Right ventricle myocardium inferior (tissue), 1 donor: ENCODE measurements at places on chromosomes 2 and 18.

- no peak for DNase-seq
Observed at GRCh38 chr2:223042704-223043118, 9.3 kb upstream of the KCNE4 start.

- DNase-seq = peak; percentile 49
Observed at GRCh38 chr2:189152483-189152882, 27.1 kb downstream of the COL5A2 start.

DNA sequence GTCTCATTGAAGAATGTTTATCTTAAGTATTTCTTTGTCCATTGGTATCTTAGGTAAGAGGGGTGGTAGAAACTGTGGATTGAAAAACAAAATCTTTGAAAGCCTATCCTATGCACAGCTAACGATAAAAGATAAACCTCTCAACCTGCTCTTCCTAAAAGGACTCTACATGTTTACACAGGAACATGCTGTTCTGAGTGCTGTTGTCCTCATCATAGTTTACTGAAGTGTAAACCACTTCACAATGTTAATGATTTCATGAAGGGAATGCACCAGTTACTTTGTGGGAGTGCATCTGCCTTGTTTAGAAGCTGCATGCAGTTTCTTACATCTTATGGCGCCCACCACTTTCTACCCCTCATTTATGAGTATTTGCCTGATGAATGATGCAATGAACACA, 1.2 kb downstream of the ACMSD start:
- no peak for DNase-seq

DNA sequence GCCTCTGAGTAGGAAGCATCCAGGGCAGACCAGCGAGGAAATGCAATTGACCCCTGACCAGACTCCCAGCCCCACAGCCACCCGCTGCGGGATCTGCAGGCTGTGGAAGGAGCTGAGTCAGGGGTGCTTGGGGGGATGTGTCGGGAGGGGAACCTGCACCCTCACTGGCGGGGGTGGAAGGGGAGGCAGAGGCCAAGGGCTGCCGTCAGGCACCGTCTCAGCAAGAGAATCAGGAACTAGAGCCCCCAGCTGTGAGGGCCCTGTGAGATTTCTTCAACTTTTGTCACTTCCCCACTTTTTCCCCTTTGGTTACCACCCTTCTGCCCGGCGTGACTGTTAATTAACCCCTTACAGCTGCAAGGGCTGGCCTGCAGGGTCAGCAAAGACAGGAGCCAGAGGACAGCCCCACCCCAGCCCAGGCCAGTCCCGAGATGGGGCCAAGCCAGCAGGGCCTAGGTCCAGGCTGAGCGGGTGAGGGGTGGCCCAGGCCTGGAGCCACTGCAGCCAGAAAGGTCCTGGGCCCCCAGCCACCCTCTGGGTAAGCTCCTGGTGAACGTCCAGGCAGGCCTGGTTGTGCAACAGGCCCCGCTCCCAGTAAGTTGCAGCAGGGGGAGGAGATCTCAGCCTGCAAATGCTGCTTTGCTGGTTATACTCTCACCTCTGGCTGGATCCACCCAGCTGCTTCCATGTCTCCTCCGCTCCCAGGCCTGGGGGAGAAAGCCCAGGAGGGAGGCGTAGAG, 147.0 kb upstream of the ID2 start:
- DNase-seq = peak; percentile 87

DNA sequence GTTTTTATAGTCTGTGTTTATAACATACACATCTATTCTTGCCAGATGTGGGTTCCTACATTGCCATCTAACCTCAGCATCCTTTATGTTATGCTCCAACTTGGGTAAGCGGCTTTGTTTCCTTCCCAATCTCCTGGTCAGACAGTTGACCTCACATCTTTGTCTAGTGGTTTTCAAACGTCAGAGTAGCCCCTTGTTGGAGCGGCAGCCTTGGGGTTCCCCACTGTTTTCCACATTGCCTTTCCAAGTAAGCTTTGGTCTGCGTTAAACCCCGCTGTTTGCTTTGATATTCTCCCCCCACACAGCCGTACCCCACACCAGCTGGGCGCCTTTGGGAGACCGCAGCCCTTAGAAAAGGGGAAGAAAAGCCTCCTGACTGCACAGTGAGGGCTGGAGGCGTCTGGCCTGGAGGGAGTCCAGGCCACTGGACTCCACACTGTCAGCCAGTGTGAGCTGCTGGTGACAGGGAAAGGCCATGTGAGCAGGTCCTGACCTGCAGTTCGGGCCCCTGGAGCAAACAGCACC, 83.3 kb downstream of the MALT1 start:
- no peak for DNase-seq

DNA sequence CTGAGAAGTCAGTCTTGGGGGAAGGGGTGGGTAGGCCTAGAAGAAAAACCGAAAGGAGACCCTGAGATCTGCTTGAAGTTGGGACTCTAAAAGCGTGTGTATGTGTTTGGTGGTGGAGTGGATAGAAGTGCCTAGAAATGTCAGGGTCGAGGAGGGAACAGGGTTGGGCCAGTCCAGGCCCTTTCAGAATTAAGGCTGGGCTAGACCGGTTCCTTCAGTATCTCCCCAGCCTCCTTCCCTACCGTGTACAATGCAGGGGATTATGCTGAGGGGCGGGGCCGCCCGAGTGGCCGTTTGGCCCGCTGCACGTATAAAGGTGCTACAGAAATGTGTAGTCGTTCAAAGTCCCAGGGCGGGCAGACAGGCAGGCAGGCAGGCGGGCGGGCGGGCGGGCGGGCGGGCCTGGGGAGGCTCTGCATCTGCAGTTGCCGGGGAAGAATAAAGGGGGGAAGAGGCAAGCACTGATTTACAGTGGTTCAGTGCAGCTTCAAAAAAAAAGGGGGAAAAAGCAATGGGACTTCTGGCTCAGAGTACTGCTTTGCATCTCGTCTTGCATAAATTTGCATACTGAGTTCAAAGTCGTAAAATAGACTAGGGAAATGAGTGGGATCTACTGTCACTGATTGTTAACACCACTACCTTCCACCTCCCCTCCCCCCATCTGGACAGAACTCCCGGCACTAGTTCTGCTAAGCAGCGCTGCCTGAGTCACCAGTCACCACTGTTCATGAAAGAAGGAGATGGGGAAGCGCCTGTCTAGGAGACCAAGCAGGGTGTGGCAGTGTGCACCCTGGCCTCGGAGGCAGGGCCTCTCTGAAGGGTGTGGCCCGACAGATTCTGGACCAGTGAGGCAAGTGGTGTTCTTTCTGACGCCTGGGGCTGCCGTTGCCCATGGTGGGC, 3.6 kb downstream of the IGFBP2 start:
- DNase-seq = no peak

DNA sequence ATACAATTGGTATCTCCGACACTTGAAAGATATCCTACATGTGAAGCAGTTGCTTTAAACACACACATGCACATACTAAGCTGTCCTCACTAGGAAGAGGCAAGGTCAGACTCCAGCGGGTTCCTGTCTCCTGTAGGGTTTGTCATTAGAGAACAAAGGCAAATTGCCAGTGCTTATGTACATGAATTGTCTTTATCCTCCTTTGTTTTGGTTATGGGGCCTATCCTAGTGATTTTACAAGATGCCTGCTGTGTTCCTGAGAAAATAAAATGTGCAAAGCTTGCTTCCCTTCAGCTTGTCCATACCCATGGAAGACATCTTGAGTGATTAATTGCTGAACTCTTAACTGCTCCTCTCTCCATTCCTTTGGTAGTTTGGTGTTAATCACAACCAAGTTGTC, 86.7 kb upstream of the SLC39A10 start:
- no peak for DNase-seq

DNA sequence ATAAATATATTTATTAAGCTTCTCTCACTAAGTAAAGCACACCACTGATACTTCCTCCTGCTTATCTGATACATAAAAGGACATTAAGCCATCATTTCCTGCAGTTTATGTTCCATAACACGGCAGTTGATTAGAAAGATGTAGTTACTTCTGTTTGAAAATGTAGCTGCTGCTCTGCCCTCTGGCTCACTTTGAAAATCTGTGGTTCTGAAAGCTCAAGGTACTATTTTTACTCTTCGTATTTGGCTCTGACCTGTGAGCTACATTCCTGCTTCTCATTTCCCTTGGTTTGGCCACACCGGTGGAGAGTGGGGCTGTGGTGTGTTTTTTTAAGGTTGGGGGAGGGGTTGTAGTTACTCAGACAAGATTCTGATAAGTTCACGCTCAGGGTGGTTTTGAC, 12.8 kb upstream of the TTN start:
- DNase-seq = no peak

GRCh38 chr2:54871457-54872107, 148.1 kb downstream of the EML6 start:
- no peak for DNase-seq

DNA sequence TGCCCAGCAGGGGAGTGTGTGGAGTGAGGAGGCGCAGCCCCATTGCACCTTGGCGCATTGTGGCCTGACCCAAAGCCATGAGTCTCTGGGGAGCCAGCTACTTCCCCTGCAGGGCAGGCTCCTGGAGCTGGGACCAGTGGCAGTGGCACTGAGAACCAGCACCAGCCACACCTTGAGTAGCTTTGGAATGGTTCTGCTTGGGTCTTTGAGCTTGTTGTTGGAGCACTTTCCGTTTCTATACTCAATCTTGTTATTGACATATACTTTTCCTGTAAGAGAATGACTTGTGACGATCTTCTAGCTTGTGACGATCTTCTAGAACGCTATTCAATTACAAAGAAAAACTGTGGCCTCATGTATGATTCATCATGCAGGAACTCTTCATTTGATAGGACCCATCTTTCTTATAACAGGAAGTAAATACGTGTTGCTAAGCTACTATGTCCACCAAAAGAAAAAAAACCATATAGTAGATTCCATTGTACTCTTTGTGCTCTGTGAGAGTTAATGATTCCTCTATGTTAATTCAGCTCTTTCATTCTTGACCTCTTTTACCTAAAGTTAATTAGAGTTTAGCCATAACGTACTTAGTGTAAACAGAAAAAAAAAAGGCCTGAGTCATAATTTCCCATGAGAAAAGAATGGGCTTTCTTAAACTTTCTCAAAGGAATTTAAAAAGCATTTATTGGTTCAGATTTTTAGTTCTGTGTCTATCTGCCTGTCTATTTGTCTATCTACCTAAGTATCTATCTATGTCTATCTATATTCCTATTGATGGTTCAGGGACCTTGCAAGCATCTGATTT, 113.1 kb downstream of the GATA6 start:
- no peak for DNase-seq

GRCh38 chr2:85257970-85258605, 69.7 kb downstream of the TGOLN2 start:
- DNase-seq = no peak
